ENCODE measurements at places on chromosomes 6 and 20.

DNA sequence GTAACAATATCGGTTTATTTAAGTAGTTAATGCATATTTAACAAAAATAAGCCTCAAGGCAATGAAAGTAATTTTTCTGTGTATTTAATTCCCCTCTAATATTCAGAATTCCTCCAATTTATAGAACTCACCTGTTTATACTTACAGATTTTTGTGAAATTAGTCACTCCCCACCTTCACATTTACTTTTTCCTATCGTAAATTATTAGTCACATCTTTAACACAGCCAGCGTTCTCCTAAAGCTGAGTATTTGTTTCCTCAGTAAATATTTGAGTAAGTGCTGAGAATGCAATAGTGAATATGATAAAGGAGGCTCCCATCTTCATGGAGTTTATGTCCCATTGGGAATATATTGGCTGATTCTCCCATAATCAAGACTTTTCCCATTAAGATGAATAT is 88.0 kb downstream of the SYCP2 start:
- DNase-seq = no peak

DNA sequence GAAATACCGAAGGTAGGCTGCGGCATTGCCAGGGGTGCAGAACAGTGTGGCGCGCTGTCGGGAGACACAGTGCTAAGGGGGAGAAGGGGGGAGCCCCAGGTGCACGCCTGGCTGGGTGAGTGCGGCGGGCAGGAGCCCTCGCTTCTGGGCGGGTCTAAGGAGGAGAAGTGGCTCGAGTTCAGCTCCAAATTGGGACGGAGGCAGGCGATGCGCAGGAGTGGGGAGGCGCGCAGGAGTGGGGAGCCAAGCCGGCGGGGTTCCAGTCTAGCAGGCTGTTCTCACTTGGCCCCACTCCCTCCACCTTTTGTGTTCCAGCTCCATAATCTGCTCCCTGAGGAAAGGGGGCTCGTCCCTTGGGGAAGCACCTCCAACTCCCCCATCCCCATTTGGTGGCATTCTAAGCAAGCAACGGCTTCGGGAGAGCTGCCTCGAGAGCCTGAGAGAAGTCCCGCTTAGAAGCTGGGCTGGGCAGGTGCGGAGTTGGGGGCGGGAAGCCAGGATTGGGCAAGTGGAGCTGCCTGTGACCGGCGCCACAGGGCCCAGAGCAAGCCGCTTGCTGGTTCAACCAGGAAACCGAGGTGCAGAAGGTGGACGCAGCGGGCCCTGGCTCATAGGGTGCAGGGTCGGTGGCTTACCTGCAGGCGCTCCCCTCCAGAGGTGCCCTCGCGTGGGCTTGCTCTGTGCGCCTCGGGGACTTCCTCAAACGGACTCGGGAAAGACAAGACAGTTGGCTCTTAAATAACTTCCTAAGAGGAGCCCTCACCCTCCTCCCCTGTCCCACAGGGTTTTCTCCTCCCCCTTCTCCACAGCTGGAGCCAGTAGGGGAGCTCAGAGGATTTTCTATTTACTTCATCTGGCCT is at the start of gene F13A1:
Gene F13A1, minus strand, starts transcription at position 711 of the 860 bp plus-strand sequence. CDS start 1,998 bp downstream, outside the sequence.
- DNase-seq = no peak

DNA sequence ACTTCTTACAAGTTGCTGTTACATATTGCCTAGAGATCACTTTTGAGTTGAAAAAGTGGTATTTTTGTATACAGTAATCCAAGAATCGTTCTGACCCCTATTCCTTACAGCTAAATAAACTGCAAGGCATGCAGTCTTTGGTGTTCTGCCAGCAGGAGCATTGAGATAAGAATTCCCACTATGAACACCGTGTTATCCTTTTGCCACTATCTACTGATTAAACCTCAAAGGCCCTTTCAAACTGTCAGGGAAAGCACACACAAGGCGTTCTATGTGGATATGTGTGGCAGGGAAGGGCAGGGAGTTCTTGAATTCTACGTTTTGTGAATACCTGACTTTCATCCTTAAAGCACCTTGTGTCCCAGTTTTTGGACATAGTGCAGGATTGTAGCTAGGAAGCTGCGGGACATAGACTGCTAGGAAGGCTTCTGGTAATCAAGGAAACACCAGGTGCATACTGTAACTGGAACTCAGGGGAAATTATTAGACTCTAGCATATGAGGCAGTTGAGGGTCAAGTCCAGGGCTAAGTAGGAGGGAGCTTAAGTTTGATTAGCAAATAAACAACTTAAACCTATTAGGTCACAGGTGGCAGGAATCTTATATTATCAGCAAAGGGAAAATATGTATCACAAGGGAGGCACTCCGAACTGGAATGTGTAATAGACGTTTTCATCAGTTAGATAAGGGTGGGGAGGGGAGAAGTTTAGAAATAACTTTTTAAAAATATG is 506.6 kb downstream of the RNF144B start:
- DNase-seq = no peak

- no peak for DNase-seq
Measured at GRCh38 chr20:12989586-12990115, 19.1 kb upstream of the SPTLC3 start.

GRCh38 chr6:17633465-17634188 is 33.5 kb downstream of the FAM8A1 start:
- no peak for DNase-seq

- DNase-seq = no peak
Measured at GRCh38 chr6:113052506-113052905, 705.4 kb downstream of the RFPL4B start.

DNA sequence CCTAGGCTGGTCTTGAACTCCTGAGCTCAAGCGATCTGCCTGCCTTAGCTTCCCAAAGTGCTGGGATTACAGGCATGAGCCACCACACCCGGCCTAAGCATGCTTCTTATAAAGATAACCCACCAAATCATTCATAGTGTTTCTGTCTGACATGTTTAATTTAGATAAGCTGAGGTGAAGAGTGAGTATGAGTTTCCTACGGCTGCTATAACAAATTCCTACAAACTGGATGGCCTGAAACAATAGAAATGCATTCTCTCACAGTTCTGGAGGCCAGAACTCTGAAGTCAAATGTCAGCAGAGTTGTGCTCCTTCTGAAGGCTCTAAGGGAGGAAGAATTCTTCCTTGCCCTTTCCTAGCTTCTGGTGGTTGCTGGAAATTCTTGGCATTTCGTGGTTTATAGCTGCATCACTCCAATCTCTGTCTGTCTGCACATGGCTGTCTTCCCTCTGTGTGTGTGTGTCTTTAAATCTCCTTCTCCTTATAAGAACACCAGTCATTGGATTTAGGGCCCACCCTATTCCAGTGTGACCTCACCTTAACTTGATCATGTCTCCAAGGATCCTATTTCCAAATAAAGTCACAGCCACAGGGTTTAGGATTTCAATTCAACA is 29.9 kb downstream of the MAPK13 start:
- DNase-seq = no peak

DNA sequence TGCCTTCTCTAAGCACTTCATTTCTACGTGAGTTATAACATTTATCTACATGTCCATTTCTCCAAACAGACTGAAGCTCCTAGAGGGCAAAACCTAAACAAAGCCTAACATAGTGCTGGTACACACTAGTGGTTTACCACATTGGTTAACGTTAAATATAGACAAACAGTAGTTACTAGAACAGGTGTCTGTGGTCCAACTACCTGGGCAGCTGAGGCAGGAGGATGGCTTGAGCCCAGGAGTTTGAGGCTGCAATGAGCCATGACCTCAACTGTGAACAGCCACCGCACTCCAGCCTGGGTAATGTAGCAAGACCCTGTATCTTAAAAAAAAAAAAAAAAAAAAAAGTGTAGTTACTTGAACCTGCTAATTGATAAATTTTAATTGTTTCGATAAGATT is 26.5 kb downstream of the PTPRK start:
- no peak for DNase-seq

DNA sequence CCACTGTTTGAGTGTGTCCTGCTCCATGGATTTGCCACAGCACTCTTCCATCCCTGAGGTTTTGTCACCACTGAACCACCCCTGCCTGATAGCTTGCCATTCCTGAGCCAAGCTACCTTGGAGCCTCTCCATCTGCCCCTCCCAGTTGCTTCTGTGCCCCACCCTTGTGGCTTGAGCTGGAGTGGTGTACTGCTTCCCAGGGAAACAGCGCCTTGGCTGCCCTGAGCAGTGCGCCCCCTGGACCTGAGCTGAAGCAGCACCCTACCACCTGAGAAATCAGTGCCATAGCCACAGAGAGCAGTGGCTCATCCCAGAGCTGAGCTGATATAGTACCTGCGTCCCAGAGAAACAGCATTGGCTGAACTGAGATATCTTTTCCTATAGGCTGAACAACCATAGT is 40.3 kb downstream of the IL22RA2 start:
- no peak for DNase-seq

DNA sequence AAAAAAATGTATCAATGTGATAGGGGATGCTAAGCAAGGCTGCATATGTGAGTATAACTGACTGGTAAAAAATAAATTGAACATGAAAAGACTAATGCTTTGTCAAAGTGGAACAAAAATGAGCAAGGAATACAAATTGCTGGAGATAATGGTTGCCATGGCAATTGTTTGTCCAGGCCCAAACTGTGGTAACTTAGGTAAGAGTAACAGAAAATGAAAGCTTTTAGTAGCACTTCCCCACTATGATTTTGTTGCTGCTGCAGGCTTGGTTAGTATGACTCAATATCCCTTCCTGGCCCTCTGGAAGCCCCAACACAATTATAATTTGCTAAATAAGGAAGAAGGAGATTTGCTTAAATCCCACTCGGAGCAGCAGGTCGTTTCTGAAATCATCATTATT is 577.1 kb downstream of the DOK5 start:
- DNase-seq = no peak

GRCh38 chr6:42162384-42162783 is 10.8 kb upstream of the GUCA1A start:
- DNase-seq = no peak

- no peak for DNase-seq
Measured at GRCh38 chr6:132726608-132726975, 12.7 kb upstream of the VNN1 start.

DNA sequence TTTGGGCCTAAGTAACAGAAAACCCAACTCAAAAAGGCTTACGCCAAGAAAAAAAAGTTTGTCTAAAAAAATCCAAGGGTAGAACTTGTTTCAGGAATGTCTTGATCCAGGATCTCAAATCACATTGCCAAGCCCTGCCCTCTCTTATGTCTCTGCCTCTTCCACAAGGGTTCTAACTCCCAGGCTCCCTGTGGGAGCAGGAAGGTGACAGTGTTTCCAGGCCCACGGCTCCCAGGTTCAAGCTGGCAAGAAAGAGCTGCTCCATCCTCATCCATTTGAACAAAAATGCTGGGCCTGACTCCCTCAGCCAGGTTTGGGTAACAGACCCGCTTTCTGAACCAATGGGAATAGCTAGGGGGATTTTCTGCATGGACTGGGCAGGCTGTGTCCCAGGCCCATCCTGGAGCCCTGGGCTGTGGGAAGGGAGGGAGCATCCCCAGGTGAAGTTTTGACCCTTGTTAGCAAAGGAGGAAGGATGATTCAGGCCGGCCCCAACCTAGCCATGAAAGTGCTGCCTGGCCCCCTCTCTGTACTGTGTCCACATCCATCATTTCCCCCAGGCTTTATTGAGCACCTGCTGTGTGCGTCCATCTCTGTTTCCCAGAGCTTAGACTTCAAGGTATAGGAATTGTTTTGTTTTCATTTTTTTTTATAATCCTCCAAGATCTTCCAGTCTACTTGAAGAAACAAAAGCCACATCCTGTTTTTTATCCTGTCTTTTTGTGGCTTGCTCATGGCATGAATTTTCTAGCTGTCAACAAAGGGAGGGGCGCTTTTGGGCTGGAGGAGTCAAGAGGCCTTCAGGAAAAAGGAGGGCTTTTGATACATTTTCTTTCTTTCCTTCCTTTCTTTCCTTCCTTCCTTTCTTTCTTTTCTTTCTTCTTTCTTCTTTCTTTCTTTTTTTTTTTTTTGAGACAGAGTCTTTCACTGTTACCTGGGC is 159.8 kb downstream of the TFAP2C start:
- DNase-seq = no peak

DNA sequence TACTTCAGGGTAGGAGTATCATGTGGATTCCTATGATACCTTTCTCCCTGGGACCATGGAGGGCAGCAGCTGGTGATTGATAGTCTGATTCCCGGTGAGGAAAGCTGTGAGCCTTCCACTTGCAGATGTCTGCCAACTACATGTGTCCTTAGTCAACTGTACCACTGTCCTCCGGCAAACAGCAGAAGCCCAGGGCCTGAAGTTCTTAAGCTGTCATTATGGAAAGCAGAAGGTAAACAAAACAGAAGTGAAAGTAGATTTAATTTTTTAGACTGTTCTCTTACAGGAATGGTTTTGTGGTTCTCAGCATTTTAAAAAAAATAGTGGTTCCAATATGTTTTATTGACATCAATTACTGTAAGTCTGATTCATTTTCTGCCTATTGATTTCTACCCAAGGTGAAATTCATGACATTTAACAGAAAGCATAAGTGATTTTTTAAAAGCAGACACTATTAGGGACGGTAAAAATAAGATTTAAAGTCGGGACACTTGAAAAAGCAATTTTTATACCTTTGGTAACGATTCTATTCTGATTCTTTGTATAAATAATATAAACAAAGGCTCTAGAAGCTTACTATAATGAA is 36.6 kb downstream of the PTPN1 start:
- DNase-seq = no peak

- peak; percentile 6 for DNase-seq
Measured at GRCh38 chr6:121305957-121306607, 28.2 kb downstream of the TBC1D32 start.

- DNase-seq = no peak
Measured at GRCh38 chr20:44083220-44083933, 103.6 kb downstream of the JPH2 start.

DNA sequence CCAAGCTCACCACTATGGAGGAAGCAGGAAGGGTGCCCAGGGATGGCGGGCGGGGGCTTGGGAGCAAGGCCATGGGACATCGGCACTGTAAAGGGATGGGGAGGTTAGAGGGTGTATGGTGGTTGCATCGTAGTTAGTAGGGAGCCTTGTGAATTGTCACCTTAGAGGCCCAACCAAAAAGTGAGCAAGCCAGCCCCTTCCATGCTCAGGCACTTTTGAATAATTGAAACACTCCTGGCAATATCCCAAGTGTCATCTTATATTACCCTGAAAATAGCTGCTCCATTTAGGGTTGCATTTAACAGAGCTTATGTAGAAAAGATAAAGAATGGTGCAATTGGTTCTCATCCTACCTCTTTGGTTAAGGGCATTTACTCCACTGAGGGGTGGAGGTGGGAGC is 169.2 kb downstream of the SAMD5 start:
- no peak for DNase-seq

- DNase-seq = no peak
Measured at GRCh38 chr6:158465747-158466146, 94.1 kb upstream of the TMEM181 start.

GRCh38 chr20:10604865-10605440 is 68.8 kb downstream of the JAG1 start:
- no peak for DNase-seq

GRCh38 chr20:46709459-46710152 is at the start of gene SLC2A10:
Gene SLC2A10 (plus strand): TSS chr20:46709649. CDS start chr20:46709737, 88 bp downstream.
- peak; percentile 39 for DNase-seq

GRCh38 chr6:43725643-43726580 is 38.3 kb upstream of the MRPS18A start:
- no peak for DNase-seq

Data from HuH-7 (cell line).